ENCODE measurements at places on chromosomes 4 and X.

GRCh38 chr4:7768736-7769135, 170.9 kb downstream of the AFAP1 start:
- DNase-seq: no peak

- no peak for DNase-seq
Observed at GRCh38 chr4:140637836-140638235, 69.1 kb upstream of the UCP1 start.

DNA sequence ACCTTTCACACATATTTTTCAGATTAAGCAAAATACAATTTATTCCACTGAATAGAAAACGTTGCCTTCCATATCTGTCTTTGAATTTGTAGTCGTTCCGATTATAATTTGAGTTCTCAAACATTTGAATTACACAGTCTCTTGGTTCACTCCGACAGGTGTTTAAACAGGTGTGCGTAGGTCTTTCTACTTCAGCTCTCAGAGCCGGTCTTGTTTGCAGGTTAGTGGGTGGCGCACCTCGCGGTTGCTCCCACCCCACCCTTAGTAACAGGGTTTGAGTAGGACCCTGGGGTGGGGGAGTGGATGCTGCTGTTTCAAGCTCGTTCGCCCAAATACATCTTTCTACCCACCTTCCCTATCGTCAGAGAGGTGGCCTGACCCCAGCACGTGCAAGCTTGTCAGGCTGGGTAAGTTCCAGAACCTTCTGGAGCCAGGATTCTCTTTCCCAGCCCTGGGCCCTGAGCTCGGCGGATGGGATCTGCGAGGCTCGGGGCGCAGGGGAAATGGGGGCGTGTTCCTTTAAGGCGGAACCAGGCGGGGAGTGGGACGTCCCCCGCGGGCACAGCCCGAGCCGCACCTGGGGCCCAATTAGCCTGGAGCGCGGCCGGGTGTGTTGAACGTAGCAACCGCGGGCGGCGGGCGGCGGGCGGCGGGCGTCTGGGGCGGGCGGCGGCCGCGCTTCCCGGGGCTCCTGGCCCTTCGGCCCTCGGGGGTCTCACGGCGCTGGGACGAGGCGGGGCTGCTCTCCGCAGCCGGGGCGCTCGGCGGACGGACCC, at the start of gene FAM149A:
FAM149A (plus strand) TSS at position 591 of the 776 bp plus-strand sequence.
- DNase-seq: no peak

DNA sequence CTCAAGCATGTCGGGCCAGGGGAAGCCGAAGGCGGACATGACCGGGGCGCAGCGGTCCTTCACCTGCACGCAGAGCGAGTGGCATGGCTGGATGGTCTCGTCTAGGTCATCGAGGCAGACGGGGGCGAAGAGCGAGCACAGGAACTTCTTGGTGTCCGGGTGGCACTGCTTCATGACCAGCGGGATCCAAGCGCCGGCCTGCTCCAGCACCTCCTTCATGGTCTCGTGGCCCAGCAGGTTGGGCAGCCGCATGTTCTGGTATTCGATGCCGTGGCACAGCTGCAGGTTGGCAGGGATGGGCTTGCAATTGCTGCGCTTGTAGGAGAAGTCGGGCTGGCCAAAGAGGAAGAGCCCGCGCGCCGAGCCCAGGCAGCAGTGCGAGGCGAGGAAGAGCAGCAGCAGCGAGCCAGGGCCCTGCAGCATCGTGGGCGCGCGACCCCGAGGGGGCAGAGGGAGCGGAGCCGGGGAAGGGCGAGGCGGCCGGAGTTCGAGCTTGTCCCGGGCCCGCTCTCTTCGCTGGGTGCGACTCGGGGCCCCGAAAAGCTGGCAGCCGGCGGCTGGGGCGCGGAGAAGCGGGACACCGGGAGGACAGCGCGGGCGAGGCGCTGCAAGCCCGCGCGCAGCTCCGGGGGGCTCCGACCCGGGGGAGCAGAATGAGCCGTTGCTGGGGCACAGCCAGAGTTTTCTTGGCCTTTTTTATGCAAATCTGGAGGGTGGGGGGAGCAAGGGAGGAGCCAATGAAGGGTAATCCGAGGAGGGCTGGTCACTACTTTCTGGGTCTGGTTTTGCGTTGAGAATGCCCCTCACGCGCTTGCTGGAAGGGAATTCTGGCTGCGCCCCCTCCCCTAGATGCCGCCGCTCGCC, at the start of gene SFRP2:
SFRP2 (minus strand) TSS at position 671 of the 864 bp plus-strand sequence; CDS start at position 423, 248 bp downstream.
- DNase-seq: no peak

GRCh38 chr4:5009796-5010195, 9.5 kb downstream of the CYTL1 start:
- no peak for DNase-seq

DNA sequence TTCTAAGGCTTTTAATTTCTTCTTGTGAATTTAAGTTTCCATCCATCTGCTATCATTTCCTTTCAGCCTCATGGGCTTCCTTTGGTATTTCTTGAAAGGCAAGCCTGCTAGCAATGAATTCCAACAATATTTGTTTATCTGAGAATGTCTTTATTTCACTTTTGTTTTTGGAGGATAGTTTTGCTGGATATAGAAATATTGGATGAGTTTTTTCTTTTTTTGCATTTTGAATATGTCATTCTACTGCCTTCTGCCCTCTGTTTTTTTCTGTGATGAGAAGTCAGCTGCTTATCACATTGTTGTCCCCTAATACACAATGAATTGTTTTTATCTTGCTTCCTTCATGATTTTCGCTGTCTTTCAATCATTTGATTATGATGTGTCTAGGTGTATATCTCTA, 13.2 kb upstream of the SORCS2 start:
- no peak for DNase-seq

- no peak for DNase-seq
Observed at GRCh38 chrX:123481913-123482851, 250.7 kb downstream of the THOC2 start.

DNA sequence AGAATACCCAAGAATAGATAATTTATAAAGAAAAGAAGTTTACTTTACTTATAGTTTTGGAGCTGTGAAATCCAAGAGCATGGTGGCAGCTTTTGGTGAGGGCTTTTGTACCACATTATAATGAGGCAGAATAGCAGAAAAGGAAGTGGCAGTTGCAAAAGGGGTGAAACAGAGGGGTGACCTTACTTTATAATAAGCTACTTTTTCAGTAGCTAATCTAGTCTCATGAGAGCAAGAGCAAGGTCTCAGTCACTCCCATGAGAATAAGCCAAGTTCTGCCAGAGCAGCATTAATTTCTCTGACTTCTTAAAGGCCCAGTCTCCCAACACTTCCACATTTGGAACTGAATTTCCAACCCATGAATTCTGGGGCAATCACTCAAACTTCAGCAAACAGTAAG, 502.0 kb downstream of the GBA3 start:
- DNase-seq: no peak

- DNase-seq: no peak
Observed at GRCh38 chrX:16931371-16931770, 15.1 kb upstream of the REPS2 start.

DNA sequence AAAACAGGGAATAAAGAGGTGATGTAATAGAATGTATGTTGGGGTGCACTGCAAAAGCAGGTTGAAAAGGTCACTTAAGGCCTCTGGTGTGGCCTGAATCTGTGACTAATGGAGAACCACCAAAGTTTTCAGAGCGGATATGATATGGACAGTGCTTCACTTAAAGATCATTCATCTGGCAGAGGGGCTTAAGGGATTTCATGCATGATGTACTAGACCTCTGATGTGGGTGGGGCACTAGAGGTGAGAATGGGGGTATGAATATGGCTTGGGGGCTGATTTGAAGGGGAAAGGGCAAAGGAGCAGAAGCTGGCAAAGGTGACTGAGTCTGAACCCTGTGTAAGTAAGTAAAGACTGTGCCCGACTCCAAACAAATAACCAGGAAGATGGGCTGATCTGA, 62.4 kb upstream of the MCF2 start:
- no peak for DNase-seq

All from breast epithelium (tissue), 4 donors.